CD4-positive, CD25-positive, alpha-beta regulatory T cell (primary cell): ENCODE measurements at places on chromosomes 13 and 19. TPM values are rescaled to one million over a fixed set of nuclear protein-coding genes. Genes with fewer than 3 reads are reported as not detected.

DNA sequence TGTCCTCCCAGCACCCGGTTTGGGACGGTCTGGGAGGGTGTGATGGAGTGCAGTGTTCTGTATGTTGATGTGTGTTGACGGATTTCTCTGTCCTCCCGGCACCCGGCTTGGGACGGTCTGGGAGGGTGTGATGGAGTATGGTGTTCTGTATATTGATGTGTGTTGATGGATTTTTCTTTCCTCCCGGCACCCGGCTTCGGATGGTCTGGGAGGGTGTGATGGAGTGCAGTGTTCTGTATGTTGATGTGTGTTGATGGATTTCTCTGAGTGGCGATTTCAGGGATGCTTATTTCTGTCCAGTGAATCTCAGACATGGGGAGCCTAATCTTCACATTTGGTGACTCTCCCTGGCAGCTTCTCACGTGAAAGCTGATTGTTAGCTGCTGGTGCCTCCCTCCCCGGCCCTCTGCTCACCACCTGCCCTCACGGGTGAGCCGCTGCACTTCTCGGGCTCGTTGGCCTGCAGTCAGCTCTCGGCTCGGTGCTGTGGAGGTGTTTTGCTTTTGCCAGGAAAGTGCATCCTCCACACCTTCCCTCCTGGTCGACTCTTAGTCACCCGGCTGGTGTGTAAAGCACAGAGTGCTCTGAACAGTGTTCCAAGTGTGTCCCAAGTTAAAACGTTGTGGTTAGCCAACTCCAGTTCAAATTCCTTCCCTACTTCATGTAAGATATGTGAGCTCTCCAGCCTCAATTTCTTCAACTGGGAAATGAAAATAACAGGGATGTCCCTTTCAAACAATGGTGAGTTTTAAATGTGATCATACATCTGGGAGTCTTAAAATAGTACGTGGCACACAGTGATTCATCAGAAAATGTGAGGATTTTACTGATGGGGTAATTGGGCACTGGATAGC is 54.6 kb downstream of the ATP11A start:
- H3K27me3 ChIP-seq, result no peaks in the 10 kb centered on the region
- H3K36me3 ChIP-seq, result no peaks in the 10 kb centered on the region
- no peak for DNase-seq
- H3K4me3 ChIP-seq, result no peak overlapping the region

Gene SIGLEC8
- not detected for total RNA-seq

- H3K4me3 ChIP-seq, result no peak overlapping the region
- peak; percentile 57 for DNase-seq
- peaks cover 10% of the 10 kb centered on the region for H3K27me3 ChIP-seq
- H3K27ac ChIP-seq, result no peak overlapping the region
- H3K4me1 ChIP-seq, result peaks cover 17% of the 10 kb centered on the region
Measured at GRCh38 chr19:53906211-53907192, 2.6 kb upstream of the CACNG7 start.

Gene PPP1R13L
- total RNA-seq, result 7.4 TPM
